ENCODE measurements at places on chromosomes 4 and X.

GRCh38 chrX:68953331-68953730 lies 124.5 kb downstream of the EFNB1 start:
- DNase-seq, result no peak

- DNase-seq, result no peak
Measured at GRCh38 chr4:27387711-27388110, 527.1 kb downstream of the STIM2 start.

GRCh38 chr4:73600954-73601353 lies 19.3 kb downstream of the RASSF6 start:
- DNase-seq, result no peak

- DNase-seq, result no peak
Measured at GRCh38 chr4:121875652-121876051, 5.4 kb upstream of the BBS7 start.

DNA sequence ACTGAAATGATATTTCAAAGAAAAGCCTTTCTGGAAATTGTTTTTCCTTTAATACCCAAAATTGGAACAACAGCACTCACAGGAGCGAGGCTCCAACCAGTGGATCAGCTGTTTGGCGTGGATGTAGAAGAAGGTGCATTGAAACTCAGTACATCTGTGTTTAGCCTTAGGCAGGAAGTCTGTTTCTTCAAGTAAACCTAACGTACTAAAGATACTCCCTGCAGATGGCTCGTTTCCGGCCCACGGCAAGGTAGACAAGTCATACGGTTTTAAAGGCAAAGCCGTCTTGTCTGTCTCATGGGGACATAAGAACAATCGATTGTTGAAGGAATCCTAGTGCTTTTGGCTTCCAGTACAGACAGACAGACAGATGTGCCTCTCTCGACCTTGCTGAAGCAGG lies 50.0 kb upstream of the CLCN4 start:
- no peak for DNase-seq

DNA sequence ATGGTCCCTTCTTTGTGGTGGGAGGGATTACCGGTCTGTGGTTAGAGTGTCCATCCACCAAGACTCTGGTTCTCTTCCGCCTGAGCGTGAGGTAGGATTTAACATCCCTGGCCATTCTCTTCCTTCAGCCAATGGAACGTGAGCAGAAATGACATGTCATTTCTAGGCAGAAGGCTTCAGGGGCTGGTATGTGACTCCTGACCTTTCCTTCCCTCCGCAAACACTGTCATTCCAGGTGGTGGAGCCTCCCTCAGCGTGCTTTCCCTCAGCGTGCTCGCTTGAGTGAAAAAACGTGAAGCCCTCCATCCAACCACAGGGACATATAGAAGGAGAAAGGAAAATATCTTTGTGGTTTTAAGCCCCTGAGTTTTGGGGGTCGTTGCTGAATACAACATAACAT lies 34.0 kb upstream of the SLC10A4 start:
- DNase-seq, result no peak

- DNase-seq, result no peak
Measured at GRCh38 chr4:14693728-14694127, 308.6 kb upstream of the CPEB2 start.

DNA sequence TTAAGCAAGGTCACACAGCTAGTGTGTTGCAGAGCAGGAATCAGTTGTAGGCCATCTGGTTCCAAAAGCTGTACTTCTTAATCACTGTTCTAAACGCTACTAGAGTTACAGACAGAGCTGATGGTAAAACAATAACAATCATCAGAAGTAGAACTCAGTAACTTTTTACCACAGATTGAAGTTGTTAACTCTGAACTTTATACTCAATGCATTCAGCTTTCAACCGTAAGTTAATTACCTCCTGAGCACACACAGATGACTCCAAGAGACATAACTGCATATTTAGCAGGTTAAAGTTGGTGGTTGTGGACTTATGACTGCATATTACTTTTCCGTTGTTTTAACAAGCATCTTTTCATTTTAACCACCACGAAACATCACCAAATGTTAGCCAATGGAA lies 127.3 kb downstream of the PRSS12 start:
- no peak for DNase-seq
